Endothelial cell (in vitro differentiated cells): ENCODE measurements at places on chromosomes 1 and 21. TPM values are rescaled to one million over a fixed set of nuclear protein-coding genes. Genes with fewer than 3 reads are reported as not detected.

GRCh38 chr1:220203816-220204215 is 68.4 kb downstream of the RAB3GAP2 start:
- no peak for DNase-seq

- DNase-seq, result no peak
Measured at GRCh38 chr1:45894331-45894730, 90.9 kb downstream of the MAST2 start.

GRCh38 chr1:175865041-175865766 is 121.8 kb upstream of the TNR start:
- DNase-seq, result no peak

DNA sequence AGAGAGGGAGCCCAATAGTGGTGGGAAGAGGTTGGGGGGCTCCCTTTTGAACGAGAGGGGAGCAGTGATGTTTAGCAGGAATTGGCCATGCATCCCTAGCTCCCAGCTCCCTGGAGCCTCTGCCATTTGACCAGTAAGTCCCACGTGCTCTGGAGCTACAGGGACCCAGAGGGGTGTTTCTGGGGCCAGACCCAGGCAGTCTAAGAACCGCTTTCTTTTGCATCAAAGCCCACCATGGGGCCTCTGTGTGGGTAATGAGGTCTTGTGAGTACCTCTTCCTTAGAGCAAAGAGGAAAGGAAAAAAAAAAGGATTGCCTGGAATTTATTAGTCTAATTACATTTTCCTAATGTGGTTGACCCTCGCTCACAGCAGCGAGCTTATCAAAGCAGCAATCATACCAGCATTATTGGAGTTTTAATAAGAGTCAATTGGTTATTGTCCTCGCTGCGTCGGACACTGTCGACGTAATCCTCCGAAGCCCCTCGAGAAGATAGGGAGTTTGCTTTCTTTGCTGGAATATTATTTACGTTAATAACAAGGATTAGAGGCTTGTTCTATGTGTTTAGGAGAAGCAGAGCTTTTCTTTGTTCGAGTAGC is 17.6 kb downstream of the ACTL8 start:
- DNase-seq, result no peak

- DNase-seq, result no peak
Measured at GRCh38 chr1:30373471-30374399, 349.6 kb downstream of the MATN1 start.

ADAMTS1 gene
- 67.5 TPM for total RNA-seq

DNA sequence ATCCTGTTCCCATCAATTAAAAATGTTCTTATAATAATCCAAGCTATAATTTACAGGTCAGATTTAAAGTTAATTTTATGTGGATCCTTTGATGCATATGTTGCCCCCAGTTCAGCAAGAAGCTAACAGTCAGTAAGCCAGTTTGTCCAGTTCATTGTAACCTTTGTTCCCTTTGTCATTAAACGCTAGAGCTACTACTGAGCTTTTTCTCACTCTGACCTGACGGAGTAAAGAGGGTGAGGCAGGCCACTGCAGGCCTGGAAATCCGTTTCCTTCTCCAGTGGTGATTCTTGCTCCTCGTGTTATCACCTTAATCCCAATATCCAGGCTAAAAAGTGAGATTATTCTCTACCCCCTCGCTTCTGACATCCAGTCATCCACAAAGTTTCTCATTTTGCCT is 10.2 kb downstream of the YBX1 start:
- DNase-seq, result no peak
